ENCODE measurements at places on chromosomes 2 and 18. TPM values are rescaled to one million over a fixed set of nuclear protein-coding genes. Genes with fewer than 3 reads are reported as not detected.

SLC11A1 gene
- 0.13 TPM for total RNA-seq

CFAP65 gene
- total RNA-seq, result not detected

SAG gene
- not detected for total RNA-seq

NT5DC4 gene
- not detected for total RNA-seq

ITPRIPL1 gene
- 32.6 TPM for total RNA-seq

SCYGR4 gene
- total RNA-seq, result not detected

PTH2R gene
- total RNA-seq, result not detected

ZDBF2 gene
- 10.5 TPM for total RNA-seq

FLACC1 gene
- 0.59 TPM for total RNA-seq

PROKR1 gene
- total RNA-seq, result not detected

HOXD11 gene
- not detected for total RNA-seq

PRR30 gene
- not detected for total RNA-seq

SERPINB11 gene
- not detected for total RNA-seq

CERKL gene
- total RNA-seq, result 0.11 TPM

PRLH gene
- not detected for total RNA-seq

KCNG2 gene
- total RNA-seq, result not detected
